Peyer's patch (tissue), 4 donors: ENCODE measurements at places on chromosomes 5 and 9. TPM values are rescaled to one million over a fixed set of nuclear protein-coding genes. Genes with fewer than 3 reads are reported as not detected.

Gene EQTN
- not detected for total RNA-seq

DNA sequence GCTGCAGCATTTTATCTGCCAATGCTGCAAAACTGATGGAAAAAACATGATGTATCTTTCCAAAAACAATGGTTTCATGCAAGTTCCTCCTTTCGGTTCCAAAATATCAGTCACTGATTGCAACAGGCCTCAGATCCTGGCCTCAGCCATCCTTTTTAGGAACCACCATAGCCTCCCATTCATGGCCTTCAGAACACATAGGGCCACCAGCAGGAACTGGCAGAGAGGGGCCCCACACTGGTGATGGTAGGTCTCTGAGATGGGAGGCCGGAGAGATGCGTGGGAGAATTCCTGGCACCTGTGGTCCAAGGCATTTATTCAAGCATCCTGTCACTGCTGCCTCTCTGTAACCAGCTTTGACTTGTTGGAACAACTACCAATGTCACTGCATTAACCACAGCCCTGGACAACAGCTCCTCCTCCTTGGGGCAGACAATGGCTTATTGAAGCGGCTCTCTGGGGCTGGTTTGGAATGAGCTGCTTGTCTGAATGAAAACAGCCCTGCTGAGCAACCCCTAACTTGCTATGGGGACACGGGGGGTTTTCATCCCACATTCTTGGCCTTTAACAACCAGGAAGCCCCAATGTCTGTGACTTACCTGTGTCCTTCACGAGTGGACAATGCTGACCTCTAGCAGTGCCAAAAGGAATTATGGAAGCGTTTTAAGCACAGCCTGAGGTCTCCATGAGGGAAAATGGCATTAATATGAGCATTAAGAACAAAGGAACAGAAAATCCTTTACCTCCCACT, 108.1 kb downstream of the LHFPL2 start:
- DNase-seq = no peak

GRCh38 chr9:37956904-37957663, 53.2 kb upstream of the SLC25A51 start:
- no peak for DNase-seq

GRCh38 chr5:6497262-6497661, 48.6 kb downstream of the UBE2QL1 start:
- DNase-seq = no peak

GRCh38 chr9:546797-547223, 294.7 kb upstream of the DMRT1 start:
- DNase-seq = no peak

DNA sequence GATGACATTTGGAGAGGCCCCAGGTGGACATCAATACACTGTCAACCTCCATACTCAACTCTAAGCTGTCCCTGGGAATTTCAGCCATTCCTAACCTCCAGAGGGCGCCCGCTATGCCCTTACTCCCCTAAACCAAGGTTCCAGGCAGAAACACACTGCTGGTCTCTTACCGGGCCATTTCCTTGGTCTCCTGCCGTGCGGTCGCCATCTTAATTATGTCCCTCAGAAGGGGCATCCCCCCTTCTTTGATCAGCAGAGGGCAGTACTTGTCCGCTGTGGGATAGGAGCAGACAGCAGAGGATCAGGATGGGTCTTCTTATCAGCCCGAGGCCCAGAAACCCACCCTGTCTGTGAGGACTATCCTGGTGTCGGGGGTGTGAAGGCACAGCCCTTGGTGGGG, 9.3 kb upstream of the ZDHHC12 start:
- peak; percentile 36 for DNase-seq

DNA sequence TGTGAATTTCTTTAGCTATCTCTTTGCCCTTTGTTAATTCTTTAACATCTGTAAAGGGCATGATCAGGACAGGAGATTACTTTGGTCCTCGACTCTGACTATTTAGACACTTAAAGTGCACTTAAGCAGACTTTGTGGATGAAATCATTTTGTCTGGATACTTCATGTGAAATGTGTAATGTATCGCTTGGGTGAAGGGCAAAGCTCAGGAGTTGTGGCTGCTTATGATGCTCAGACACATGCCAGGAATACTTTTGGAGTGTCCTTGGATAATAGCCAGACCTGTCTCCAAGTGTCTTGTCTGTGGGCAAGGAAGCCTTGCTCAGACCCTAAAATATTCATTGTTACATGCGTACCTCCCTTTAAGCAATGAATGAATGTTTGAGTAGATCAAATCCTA, 87.8 kb downstream of the RAI14 start:
- DNase-seq = no peak

Gene PCA3
- total RNA-seq = not detected

GRCh38 chr9:21935631-21936030, 58.6 kb downstream of the CDKN2A start:
- DNase-seq = no peak

DNA sequence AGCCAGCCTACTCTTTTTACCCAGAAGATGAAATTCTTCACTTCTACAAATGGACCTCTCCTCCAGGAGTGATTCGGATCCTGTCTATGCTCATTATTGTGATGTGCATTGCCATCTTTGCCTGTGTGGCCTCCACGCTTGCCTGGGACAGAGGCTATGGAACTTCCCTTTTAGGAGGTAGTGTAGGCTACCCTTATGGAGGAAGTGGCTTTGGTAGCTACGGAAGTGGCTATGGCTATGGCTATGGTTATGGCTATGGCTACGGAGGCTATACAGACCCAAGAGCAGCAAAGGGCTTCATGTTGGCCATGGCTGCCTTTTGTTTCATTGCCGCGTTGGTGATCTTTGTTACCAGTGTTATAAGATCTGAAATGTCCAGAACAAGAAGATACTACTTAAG, 16.6 kb downstream of the OCLN start:
- DNase-seq = no peak

Gene SPATA6L
- 19.0 TPM for total RNA-seq

Gene CBY3
- total RNA-seq = not detected

DNA sequence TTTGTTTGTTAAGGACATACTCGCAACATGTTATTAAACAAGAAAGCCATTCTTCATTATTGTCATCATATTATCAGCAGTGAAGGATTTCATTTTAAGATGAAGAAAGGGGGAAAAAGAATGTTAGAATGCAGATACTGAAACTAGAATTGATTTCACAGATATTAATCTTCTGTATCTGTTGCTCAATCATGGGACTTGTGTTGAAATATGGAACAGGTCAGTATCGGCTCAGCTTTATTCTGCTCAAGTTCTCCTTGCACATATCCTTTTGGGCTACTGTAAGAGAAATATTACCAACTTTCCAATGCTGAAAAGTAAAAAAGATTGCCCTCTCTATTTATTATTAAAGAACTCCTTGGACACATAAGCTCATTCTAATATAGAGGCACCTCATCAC, 13.8 kb upstream of the ANXA1 start:
- no peak for DNase-seq

DNA sequence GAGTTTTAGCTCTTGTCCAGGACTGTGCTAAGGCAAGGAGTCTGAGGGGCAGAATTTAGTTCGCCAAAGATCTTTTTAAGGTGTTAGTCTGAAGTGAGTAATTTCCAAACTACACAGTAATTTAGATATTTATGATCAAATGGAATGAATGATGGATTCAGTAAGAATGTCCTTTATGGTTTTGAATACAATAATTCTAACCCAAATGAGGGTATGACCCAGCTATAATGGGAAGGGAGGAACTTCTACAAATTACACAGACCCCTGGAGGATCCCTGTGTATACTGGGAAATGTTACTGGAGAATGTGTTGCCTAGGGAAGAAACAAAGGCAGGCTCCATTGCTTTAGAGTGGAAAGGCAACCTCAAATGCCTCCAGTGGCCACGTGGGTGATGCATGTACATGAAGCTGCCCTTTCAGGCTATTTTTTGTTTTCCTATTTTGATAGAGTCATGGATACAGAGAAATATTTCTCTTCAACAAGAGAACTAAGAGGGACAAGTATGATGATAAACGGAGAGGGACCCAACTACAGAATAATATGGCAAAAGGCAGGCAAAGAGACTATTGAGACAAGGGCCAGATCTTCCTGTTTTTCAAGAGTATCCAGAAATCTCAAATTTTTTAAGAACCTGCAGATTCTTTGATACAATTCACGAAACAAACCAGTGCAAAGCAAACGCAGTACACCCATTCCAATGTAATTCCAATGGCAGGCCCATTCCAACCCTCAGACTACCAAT, 25.4 kb downstream of the SLC1A3 start:
- no peak for DNase-seq

DNA sequence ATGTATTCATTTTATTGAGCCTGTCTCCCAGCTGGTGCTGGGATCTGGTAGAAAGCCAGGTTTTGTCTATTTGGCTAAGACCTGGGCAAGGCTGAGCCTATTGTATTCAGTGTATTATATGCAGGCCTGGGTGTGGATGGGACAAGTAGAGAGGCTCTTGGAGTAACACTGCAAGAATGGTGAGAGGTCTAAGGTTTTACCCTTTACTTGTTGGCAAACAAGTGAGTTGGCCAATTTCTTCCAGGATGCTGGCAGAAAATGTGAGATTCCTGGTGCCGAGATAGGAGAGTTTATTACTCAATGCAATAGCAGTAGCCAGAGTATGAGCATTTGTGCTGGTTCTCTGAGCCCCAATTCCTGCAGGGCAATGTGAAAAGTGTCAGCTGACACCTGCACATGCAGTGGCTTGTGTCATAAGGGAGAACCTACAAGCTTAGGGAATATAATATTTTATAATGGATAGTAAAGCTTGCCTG, 141.7 kb upstream of the PRLR start:
- no peak for DNase-seq

- no peak for DNase-seq
These were observed 17.8 kb upstream of the ZDHHC11 start for GRCh38 chr5:868428-869135.

Gene INSL6
- not detected for total RNA-seq

- DNase-seq = no peak
These were observed 627 bp downstream of the ARRDC1 start for GRCh38 chr9:137606005-137606621.

Gene BARHL1
- total RNA-seq = not detected

DNA sequence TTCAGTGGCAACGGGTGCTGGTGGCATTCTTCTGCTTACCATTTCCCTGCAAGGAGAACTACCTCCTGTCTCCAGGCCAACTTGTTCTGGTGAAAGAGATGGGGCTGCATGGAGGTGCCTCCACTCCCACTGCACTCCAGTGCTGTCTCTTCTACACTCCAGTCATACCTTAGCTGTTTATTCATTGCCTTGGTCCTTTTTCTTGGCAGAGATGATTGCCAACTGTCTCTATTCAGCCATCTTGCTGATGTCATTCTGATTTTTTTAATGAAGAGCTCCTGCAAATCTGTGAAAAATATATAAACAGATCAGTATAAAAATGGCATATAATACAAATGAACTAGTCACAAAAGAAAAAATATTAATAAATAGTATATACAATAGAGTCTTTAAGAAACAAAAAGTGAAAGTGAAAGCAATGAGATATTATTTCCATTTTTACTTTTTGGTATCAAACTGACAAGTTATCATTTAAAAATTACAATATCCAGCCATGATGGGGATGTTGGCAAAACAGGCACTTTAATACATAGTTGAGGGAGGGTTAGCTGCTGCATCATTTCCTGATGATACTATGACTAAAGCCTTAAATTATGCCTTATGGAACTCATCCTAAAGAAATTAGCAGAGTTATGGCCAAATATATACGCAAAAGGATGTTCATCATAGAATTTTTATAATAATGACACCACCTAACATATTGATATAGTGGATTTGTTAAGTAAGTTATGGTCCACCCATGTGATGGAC, 109.4 kb downstream of the CARTPT start:
- no peak for DNase-seq

Gene ECM2
- 9.6 TPM for total RNA-seq

DNA sequence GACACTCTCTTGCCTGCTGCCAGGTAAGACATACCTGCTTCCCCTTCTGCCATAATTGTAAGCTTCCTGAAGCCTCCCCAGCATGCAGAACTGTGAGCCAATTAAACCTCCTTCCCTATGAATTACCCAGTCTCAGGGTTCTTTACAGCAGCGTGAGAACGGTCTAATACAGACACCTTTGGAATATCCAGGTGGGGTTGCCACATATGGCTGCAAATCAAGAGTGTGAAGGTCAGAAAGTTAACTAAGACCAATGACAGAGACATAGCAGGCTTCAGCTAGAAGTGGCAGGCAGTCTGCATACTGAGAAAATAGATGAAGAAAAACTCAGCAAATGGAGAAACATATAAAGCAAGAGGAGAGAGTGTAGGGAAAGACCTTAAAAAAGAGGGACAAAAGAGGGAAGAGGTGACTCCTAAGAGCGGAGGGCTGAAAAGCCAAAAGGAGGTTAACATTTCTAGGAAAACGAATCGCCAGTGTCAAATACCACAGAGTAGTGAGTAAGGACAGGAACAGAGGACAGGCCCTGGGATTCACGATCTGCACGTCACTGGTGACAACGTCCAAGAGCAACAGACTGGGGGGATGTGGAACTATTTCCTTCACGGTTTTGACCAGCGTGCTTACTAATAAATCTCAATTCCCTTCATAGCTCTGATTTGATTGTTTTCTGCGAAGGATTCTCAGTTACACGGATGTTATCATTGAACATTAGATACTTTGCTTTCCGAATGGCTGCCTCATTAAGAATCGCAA, 1.7 kb upstream of the ACO1 start:
- DNase-seq = no peak

Gene POLR3G
- 0.53 TPM for total RNA-seq

- DNase-seq = peak; percentile 75
These were observed 34.9 kb upstream of the FGF1 start for GRCh38 chr5:142720641-142721271.

Gene NDUFAF2
- 56.1 TPM for total RNA-seq

GRCh38 chr9:115393976-115394775, 276.2 kb upstream of the TNC start:
- no peak for DNase-seq

Gene TRAF1
- 14.0 TPM for total RNA-seq

DNA sequence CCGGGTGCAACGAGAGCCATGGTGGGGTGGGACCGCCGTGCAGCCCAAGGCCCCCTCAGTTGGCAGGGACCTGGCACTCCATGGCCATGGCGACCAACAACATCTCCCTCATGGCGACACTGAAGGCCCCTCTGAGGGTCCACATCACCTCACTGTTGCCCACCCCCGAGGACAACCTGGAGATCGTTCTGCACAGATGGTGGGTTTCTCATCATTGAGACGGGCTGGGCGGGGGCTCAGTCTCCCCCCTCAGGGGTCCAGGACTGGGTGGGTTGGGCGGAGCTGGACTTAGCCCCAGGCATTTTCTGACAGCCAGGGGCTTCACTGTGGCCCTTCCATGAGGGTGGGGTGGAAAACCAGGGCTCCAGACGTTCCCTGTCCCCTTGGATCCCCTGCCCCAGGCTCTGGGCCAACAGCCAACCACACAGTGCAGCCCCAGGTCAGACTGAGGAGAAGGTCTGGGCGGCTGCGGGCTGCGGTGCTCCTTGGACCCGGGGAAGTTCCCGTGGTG, 734 bp downstream of the PAEP start:
- no peak for DNase-seq

DNA sequence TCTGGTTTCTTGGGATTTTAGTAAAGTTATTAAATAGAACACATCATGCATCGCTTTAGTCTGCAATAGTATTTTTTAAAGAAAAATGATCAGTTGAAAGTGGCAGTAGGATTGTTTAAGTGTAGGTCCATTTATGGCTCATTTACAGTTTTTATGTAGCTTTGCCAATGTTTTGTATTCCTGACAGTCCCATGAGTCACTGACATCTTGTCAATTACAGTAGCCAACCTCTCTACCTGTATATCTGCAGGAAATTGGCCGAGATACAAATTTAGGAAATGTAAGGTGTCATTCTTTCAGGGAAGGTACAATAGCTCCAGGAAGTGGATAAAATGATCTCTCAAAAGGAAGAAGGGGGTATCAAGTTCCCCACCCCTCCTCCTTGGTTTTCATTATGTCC, 47.7 kb upstream of the MTAP start:
- DNase-seq = no peak

GRCh38 chr5:172717481-172718195, 53.4 kb downstream of the DUSP1 start:
- no peak for DNase-seq
